ENCODE measurements at places on chromosomes 2 and 18.

DNA sequence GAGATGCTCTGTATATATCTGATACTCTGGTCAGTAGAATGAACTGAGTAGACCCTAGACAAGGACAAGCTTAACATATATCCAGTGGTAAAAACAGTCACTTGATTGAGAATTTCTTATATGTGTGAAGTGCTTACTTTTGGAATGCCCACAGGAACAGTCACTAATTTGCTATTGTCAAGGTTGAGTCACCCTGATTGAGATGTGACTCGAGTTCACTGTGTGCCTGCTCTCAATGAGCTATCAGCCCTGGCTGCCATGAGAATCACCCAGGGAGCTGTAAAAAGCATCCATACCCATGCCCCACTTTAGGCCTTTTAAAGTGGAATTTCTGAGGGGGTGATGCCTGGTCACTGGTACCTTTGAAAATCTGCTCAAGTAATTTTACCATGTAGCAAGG is 283.7 kb downstream of the SUCLG1 start:
- no peak for DNase-seq

DNA sequence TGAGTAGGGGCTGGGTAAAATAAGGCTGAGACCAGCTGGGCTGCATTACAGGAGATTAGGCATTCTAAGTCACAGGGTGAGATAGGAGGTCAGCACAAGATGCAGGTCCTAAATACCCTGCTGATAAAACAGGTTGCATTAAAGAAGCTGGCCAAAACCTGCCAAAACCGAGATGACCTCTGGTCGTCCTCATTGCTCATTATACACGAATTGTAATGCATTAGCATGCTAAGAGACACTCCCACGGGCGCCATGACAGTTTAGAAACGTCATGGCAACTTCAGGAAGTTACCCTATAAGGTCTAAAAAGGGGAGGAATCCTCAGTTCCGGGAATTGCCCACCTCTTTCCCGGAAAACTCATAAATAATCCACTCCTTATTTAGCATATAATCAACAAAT is 132.2 kb downstream of the ARL4C start:
- no peak for DNase-seq

- no peak for DNase-seq
Measured at GRCh38 chr18:48724939-48725338, 186.1 kb downstream of the CTIF start.

GRCh38 chr2:43222475-43223309 is 3.7 kb downstream of the ZFP36L2 start:
- no peak for DNase-seq

DNA sequence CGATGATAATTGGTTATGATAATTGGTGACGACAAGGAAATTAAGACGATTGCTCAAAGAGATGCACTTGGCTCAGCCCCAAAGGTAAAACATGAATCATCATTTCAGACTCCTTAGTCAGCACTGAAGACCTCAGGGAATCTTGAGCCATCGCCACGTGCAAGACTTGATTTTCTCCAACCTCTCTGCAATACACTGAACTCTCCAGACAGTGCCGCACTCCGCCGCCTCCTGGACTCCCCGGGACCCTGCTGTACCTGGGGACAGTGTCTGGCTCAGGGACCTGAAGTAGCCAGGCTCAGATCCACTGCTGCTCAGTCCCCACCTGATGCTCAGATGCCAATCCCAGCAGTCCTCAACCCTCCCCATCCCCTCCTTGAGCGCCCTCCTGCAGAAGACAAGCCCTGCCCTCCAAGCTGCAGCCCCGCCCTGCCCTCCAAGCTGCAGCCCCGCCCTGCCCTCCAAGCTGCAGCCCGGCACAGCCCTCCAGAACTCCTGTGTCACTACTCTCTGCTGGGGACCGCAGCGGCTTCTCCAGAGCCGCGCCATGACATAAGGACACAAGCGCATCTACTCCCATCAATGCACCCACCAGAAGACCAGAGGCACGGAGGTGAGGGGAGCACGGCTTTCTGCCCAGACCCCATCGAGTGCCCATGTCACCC is 1.1 kb downstream of the TMEM18 start:
- no peak for DNase-seq

GRCh38 chr2:63661076-63661475 is 72.3 kb downstream of the MDH1 start:
- DNase-seq: no peak

- no peak for DNase-seq
Measured at GRCh38 chr2:240893363-240893844, 2.6 kb downstream of the MAB21L4 start.

DNA sequence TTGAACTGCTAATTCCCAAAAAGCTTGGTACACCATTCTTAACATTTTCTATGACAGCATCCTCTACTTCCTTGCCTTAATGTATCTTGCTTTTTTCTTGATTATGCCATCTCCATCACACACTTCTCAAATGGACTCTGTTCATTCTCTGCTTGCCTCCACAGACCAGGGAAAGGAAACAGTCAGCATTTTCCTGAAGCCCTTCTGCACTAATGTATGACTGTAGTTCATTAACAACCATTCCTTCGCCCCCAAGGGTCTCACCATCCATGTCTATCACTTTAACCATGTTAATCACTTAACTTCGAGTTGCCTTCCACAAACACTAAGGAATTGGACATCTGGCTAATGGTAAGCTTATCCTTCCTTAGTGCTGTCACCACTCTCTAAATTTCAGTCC is 54.8 kb downstream of the COBLL1 start:
- DNase-seq: no peak

- DNase-seq: no peak
Measured at GRCh38 chr2:180583441-180584140, 396.8 kb upstream of the UBE2E3 start.

DNA sequence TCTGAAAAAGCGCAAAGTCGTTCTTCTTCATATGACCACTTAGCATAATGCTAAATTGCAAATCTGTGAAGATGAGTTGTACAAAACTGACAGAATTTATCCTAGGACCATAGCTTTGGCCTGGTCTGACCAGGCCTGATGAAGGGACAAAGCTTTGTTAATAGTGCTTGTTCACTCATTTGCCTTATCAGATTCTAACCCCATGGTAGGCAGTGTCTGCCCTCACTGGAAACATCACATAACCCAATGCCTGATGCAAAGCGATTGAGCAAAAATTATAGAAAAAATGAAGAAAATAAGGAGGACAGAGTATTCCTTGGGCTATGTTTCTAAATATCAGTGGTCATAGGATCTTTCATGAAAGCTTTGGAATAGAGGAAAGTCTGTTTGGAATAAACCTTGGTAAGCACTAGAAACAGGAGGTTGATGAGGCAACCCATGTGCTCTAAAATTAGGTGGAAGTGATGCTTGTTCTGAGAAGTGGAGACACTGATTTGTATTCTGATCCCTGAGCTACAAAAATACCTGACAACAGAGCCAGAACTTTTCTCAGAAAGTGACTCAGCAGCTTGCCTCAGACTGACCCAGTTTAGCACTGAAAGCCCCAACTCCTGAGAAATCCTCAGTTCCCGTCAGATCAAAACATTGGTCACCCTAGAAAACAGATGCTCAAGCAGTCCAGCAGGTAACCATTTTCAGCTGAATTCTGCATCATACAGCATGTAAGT is 131.4 kb upstream of the MAPRE2 start:
- no peak for DNase-seq

GRCh38 chr2:175836361-175836760 is 165.7 kb downstream of the LNPK start:
- no peak for DNase-seq

DNA sequence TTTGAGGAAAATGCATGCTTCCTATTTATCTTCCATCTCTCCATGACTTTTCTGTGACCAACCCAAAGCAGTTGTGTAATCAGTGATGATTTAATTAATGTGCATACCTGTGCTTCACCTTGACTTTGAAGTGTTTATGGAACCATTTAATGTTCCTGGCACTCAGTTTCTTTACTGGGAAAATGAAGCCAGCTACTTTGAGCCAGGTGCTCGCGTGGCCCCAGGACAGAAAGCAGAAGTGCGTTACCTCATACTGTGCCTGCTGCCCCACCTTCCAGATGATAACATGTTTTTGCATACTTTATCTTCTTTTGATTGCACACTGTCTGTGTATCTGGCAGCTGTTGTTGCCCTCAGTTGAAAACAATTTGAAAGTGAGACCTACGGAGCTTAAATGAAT is 61.3 kb downstream of the PMAIP1 start:
- no peak for DNase-seq

Measured in NCI-H1105 (cell line).